ENCODE measurements at places on chromosomes 6 and 20.

GRCh38 chr6:50091641-50092040 is 41.9 kb upstream of the DEFB112 start:
- peak; percentile 30 for DNase-seq

DNA sequence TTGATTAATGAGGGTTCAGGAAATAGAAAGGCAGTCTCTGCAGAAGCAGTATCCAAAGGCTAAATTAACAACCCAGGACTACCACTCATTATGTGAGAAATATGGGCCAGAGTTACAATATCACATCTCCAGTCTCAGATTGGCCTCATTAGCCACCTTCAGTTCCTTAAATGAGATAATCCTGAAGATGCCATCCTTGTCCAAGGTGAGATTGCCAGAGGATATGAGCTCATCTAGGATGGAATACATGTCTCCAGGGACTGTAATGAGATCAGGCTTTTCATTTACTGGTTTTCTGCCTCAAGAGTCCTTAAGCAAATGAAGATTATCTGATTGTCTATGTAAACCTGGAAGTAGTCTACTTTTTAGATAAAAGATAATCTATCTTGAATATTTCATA is 196.3 kb downstream of the FUT9 start:
- no peak for DNase-seq

GRCh38 chr6:157668713-157669112 is 154.3 kb upstream of the SNX9 start:
- DNase-seq = no peak

GRCh38 chr6:166507809-166508564 is 78.5 kb downstream of the RAMACL start:
- no peak for DNase-seq

GRCh38 chr6:144855812-144856531 is 570.8 kb downstream of the UTRN start:
- no peak for DNase-seq

DNA sequence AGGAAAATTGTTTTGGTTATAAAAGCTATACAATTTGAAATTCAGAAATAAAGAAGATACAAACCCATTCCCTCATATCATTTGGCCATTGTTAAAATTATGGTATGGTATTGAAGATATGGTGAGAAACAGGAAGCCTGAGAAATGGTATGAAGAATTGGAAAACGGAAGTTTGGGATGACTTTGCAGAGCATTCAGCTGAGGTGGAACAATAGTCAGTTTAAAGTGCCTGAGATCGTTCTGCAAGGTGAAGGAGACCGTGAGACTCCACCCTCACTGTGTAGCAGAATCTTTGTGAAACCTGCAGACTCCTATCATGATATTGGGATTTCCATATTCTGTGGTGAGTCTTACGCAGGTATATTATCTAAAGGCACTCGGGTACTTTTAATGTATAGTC is 97.3 kb downstream of the ADGRB3 start:
- DNase-seq = no peak

DNA sequence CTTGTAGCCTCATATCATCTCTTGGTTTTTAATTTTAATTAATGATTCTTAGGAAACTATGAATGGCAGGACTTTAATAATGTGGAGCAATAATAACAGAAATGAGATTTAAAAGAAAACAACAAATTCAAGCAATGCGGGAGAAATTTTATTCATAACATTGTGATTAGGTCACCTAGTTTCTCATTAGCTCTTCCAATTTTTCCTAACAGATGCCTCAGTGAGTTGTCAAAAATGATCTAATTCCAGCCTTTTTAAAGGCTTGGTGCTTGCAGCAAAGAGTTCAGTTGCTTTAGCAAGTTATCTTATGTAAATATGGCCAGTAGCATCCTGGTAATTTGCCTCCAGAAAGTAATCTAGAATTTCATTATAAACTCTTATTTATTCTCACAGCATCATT is 20.4 kb downstream of the PDE7B start:
- peak; percentile 77 for DNase-seq

GRCh38 chr20:33540427-33540826 is 50.5 kb downstream of the CBFA2T2 start:
- DNase-seq = no peak

- no peak for DNase-seq
Measured at GRCh38 chr20:39049148-39049547, 87.0 kb downstream of the DHX35 start.

GRCh38 chr6:146470091-146470770 is 73.4 kb upstream of the RAB32 start:
- no peak for DNase-seq

DNA sequence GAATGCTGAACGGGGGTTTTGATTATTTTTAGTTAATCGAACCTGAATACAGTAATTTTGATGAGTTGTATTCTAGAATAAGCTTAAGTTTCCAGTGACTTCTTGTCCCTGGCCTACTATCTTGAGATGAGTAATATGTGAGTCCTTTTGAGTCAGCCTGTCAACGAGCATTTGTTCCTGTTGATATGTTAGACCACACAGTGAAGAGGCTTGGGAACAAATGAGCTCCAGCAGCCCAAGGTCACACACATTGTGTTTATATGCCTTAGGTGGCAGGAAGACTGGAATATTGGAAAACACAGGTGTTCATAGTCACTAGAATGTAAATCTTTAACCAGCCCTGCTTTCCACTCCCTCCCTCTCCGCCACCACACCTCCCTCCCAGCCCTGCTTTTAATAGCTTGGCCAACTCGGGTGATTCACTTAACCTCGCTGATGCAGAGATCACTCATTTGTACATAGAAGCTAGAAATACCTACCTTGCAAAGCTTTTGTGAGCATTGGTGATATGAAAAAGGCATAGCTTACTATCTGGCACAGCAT is 9.1 kb downstream of the SMPDL3A start:
- DNase-seq = peak; percentile 88

GRCh38 chr6:157670466-157671186 is 152.4 kb upstream of the SNX9 start:
- DNase-seq = no peak

DNA sequence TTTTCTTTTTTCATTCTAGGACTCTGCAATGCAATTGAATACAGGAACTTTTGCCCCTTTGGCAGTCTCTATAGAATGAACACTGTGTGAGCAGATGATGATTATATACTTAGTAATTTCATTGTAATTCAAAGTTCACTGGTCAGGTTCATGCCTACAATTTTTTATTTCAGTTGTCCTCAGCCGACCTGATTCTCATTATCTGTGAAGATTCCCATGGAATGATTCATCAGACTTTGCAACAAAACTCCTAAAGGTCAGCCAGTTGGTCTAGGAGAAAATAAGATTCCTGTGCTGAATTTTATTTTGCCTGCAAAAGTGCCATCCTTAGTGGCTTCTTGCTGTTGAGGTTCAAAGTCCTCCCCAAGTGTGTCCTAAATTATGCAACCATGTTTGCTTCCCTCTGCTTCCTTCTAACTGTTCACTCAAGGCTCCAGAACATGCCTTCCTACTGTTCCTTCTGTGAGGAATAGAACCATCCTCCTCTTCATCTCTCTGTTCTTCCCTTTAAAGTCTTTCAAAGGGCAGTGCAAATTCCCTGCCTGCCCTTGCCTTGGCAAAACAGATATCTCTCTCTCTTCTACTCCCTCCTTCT is 194.2 kb upstream of the CNR1 start:
- DNase-seq = peak; percentile 77

DNA sequence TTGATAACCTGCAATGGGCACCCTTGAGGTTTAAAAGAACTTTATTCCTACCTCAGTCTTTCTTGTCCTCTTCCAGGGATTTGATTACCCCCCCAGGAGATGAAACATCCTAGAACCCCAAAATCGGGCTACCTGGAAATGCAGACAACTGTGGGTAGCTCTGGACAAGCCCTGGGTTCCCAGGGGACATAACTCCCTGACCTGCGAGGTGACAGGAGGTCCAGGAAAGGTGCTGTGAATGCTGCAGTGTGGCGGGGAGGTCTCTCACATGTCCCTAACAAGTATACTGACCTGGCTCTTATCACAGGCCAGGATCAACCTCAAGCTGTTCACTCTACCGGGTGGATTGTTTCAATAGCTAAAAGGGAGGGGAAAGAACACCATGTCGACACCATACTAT is 11.6 kb downstream of the JAG1 start:
- no peak for DNase-seq

- DNase-seq = peak; percentile 91
Measured at GRCh38 chr20:49989234-49990065, 6.7 kb downstream of the SNAI1 start.

- no peak for DNase-seq
Measured at GRCh38 chr6:143732536-143732935, 54.8 kb downstream of the PHACTR2 start.

DNA sequence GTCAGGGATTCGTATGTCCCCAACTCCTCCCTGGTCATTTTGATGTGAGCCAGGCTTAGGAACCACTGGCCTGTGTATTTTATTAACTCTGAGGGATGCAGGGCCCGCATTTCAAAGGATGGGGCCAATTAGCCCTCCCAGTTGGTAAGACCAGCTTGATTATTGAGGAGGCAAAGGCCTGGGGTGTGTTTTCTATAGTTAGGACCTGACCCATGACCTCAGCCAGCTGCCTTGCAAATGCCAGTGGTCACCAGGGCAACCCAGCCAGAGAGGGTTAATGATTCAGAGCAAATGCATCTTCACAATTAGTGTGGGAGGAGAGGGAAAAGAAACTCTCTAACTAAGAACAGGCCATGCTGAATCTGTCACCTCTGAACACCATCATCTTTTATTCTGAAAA is 835.4 kb downstream of the MAFB start:
- peak; percentile 83 for DNase-seq

DNA sequence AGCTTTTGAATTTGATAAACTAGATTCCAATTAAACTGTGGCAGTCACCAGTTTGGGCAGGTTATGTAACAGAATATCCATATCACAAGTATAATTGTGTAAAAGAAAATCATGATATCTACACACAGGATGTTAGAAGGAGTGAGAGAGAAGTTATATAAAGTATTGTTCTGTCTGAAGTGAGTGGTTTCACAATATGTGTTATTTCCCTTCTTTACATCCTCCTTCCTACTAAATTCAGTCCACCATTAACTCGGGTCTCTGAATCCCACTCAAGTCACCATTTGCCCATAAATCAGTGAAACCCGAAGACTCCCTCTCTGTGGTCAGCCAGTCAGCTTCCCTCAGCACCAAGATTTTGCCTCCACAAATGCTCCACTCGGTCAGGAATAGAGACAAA is 796 bp downstream of the HLA-DQB1 start:
- DNase-seq = no peak

DNA sequence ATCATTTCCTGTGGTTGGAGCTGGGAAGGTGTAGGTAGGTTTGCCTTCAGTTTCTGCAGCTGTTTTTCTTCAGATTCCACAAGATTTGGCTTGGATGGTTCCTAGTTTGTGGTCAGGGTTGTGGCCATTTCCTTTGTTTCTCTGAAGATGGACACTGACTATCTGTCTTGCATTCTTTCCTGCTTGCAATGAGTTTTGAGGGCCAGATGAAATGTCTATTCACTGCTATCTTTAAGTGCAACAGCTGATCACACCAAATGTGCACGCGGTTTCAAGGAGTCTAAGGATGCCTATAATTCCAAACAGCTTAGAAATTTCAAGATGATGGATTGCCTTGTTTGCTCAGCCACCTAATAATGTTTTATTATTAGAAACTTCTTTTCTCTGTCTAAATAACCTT is 28.4 kb downstream of the IL20RA start:
- peak; percentile 81 for DNase-seq

DNA sequence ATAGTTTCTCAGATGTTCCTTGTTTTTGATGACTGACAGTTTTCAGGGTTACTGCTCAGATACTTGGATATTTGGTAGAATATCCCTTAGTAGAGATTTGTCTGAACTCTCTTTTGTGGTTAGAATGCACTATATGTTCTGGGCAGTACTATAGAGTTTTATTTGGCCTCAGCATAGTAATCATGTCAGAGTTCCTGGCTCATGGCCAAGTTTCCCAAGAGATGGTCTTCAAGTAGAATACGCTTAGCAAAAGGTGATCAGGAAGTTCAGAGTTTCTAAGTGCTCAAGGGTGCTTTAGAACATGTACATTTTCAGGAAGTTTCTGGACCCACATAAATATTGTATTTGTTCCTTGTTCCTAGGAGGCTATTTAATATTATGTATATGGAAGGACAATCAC is 1209.7 kb upstream of the GJE1 start:
- DNase-seq = no peak

DNA sequence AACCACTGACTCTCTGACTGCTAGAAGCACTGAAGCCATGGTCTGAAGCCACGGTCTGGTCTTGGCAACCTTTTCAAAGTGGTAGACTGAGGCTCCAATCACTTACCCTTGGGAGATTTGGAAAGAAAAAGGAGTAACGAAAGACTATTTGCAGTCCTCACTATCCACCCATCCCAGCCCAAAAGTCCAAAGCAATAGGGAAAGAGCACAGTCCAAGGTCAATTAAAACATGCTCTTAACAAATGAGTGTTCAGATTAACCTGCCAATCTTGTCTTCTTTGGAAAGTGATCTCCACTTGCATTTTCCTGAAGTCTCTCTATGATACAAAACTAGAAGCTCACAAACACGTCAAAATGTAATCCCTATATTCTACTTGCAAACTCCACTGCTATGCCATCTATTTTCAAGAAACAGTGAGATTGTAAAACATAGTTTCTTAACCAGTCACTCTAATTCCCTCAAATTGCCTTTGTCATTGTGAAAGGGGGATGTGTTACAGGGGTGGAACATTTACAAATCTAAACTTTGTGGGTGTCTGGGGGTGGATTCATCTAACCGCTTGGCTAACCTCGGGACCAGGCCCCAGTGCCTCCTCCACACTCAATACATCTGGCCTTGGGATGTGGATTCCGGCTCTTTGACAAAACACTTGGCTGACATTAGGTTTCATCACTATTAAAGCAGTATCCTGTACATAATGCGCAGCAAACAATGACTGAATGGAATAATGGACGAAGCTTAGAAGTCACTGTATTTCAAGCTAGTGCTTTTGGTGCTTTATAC is 56.4 kb downstream of the B4GALT5 start:
- DNase-seq = peak; percentile 79

DNA sequence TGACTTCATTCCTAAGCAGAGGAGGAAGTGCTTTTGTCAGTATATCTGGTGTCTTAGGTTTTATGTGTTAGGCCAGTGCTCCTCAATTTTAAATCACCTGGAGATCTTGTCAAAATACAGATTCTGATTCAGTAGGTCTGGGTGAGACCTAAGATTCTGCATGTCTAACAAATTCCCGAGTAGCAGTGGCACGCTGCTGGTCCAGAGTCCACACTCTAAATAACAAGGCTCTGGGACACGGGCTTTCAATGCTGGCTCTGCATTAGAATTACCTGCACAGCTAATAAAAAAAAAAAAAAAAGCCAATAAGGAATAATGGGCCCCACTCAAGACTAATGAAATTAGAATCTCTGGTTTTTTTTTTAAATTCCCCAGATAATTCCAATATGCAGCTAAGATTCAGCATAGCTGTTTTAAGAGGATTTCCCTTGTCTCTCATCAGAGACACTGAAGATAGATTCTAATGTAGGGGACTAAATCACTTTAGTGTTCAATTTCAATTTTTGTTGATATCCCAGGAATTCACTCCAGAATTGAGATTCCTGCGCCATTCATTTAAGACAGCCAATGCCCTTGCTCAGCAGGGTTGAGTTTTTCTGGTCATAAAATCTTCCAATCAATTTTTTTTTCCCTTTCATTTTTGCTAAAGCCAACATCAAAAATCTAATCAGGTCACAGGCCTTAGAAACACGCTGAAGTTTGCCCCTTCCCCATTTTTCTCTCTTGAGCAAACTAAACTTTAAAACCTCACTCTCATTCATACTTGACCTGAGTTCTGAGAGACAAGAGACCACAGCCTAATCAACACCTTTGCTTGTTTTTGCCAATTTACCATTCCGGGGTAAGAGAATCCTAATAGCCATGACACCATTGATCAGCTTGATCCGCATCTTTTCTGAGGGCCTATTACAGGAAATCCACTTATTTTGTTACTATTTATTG is 2.4 kb downstream of the TDP2 start:
- no peak for DNase-seq
